ENCODE measurements at places on chromosomes 3 and 15.

DNA sequence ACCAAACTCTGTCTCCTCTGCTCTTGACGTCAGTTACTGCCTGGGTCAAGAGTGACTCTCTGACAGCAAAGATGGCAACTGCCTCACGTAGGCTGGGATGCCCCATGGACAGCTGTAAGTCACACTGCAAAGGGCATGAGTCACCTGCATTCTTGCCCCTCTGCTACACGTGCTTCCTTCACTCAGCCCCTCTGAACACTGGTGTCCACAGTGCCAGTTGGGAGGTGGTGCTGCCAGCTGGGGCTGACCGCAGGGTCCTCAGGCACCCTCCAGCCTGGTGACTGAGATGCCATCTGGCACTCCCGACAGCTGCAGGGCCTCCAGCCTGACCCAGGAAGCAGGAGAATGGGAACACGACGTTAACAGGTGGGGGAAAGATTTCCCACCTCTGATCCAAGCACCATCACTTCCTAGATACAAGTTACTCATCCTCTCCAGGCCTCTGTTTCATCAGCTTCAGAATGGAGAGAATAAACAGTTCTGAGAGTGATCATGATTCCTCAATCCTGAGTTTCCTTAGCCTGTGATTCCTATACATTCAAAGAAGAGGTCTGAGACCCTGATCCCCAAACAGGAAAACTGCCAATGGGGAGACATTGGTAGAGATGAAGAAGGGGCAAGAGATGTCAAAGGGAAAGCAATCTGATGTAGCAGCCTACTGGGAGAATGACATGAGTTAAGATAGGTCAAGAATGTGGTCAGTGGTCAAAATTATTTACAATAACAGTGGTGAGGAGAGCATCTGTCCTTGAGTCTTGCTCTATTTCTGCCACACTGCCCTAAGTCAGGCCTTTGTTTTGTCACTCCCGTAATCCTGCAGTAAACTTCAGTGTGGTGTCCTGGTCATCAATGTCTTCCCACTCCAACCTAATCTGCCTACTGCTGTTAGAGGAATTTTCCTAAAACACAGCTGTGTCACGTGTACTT, 86.1 kb upstream of the BCL6 start:
- no peak for DNase-seq

DNA sequence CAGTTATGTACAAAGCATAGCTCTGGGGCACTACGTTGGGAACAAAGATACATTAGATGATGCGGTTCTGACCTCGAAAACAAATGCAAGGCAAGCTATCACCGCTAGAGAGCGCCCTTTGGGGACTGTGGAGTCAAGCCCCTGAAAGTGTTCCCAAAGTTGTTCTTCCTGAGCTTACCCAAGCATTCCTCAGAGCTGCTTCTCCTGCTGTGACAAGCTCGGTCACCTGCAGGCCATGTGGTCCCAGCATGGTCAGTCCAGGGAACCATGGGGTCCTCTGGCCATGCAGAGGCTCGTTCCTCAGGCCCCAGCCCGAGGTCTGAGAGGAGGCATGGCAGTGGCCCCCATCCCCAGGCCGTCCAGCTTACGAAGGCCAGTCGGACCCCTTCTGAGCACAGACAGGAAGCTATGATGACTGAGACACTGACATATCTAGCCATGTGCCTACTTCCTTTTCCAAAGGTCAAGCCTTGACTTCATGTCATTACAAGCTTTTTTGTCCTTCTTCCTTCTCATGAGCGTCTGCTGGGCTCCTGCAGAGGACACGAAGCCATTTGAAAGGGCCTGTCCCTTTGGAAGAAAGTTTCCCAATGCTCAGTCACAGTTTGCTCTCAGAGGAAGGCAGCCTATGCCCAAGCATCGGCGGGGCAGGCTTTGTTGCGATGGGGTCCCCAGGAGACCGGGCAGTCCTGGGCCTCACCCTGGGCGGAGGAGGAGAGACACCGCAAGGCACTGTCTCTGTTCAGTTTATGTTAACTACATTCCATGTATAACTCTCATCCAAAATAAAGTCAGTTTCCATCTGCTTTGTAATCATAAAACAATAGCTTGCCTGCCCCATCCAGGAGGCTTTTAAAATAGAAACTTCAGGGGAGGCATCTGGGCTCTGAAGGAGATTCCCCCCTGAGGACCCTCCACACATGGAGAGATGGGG, 79.3 kb downstream of the ATP10A start:
- peak; percentile 51 for DNase-seq

GRCh38 chr15:23422946-23423708, 23.9 kb downstream of the GOLGA6L2 start:
- no peak for DNase-seq

DNA sequence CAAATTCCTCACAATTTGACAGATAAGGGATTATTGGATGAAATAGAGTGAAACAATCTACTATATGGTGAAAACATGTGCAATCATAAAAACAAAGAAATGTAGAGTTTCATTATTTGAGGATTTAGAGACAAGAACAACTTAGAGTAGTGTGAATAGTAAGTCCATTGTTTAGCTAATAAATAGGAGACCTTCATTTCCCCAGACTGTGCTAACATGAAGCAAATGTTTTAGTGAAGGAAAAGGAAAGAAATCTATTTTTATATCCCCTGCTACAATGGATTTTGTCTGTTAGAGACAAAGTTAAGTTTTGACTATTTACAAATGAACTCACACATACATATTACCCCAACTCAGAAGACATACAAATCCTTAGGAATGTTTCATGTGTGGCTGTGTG, 77.8 kb downstream of the EFL1 start:
- DNase-seq, result no peak

DNA sequence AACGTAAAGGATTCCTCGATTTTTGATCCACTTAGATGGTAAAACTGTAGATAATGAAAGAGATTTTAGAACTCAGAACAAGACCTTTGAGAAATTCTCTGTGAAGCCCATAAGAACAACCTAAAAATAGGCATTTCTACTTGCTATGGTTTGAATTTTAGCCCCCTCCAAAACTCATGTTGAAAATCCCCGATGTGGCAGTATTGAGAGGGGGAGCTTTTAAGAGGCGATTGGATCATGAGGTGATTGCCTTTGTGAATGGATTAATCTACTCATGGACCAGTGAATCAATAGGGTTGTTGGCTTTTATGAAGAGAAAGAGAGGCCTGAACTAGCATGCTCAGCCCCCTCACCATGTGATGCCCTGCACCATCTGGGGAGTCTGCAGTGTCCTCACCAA, 20.2 kb upstream of the AHSG start:
- DNase-seq, result no peak

DNA sequence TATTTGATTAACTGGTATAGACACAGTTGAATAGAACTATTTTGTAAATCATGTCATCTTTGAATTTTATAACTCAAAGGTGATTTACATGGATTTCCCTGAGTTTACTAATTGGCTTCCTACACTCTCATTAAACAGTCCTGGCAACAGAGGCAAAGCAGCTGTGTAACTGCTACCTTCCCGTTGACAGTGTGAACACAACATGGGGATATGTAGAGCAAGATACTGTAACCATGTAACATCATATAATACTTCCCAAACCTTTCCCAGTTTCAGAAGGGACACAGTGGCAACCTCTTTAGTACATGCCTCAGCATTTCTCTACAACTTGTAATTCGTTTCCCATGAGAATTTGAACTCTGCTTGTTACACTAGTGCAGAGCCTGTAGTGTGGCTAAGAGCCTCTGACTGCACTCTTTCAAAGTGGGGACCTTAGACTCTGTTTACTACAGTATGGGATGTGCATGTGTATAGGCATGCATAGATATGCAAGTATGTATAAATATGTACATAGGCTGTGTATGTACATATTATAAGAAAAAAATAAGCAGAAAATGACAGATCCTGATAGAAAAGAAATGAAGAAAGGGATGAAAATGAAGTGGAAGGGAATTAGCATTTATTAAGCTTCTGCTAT, 299.3 kb downstream of the SLC9A9 start:
- DNase-seq, result no peak

DNA sequence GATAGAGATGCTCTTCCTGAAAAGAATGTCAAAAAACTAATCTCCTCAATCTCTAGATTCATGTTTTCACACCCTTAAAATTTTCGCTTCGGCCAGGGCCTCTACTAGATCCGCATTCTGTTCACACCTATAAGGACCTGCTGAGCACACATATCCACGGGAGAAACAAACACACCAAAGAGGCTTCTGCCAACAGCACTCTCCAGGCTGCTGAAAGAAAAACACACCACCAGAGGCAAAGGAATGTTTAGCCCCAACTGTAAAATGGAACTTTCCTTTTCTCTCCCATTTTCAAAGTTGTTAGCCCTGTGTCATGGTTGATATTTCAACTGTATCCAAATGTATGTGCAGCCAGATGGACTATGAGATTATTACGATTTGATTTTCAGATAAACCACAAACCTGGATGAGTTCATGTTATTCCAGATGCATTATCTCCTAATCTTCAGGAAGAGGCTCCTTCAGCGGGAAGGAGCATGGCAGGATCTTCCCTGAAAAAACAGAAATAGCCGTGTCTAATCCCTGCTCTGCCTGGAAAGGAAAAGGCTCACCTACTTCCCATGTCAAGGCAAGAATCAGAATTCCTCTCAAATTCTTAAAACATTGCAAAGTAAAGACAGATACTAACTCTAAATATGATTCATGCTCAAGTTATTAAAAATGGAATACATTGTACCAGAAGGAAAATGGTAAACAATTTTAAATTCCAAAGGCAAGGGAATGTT, 442.7 kb upstream of the NR2F2 start:
- no peak for DNase-seq

DNA sequence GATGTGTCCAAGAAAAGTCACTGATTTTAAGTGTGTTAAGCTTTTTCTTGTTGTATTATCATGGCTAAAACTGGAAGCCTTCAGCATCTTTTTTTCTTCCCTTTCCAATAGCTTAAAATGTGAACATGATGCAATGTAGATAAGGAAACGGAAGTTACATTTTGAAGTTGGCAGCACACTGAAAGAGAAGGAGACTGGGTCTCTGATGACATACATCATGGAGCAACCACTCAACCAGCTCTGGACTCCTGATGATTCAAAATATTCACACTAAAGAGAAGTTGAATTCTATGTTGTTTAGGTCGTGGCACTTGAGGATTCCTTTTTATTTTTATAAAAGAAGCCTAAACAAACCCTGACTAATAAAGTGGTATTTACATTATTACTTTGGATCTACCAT, 488.3 kb upstream of the ALCAM start:
- peak; percentile 11 for DNase-seq

DNA sequence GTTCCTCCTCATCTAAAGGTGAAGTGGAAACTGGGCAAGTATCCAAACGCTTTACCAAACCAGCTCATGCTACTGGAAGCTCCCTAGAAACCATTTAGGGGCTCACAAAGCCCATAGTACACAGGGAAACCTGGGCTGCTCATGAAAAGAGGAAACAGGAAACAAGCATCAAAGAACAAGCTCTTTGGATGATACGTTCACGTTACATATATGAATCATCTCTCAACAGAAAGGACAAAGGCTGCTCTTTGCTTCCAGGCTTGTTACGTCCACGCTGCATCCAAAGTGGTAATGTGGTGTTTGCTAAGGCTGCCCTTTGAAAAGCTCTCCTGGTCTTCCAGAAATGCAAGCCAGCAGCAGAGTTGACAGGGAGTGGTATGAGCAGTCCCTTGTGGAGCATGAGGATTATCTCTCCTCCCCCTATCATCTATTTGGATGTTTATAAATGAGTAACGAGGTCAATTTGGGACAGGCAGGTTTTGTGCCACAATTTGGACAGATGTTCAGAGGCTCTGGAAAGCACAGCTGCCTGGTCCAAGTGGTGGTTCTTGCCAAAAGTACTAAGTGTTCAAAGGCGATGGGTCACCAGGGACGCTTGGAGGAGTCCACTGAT, 98.0 kb upstream of the RORA start:
- no peak for DNase-seq

DNA sequence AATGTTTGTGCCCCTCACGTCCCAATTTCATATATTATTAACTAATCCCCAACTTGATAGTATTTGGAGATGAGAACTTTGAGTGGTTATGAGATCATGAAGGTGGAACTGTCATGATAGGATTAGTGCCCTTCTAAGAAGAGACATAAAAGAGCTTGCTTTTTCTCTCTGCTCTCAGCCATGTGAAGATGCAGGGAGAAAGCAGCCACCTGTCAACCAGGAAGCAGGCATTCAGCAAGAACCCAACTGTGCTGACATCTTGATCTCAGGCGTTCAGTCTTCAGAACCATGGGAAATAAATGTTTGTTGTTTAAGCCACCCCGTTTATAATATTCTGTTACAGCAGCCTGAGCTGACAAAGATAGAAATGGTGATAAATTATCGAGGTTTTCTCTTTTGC, 278.7 kb upstream of the KCNMB2 start:
- DNase-seq, result no peak

Measured in KBM-7 (cell line).